ENCODE measurements at places on chromosomes 1 and 21.

DNA sequence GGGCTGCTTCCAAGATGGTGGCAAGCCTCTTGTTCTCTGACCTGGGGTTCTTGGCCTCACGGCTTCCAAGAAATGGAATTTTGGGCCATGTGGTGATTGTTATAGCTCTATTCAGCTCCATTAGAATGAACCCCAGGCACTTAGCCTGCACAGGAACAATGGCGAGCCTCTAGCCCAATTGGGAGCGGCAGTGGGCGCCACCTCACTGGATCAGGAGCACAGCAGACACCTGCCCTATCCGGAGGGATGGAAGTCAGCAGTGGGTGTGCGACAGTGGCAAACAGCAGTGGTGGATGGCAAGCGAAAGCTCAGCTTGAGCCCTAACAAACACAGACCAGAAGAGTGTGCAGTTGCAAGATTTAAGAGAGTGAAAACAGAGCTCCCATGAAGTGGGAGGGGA lies 230.9 kb downstream of the GPR52 start:
- DNase-seq: no peak

DNA sequence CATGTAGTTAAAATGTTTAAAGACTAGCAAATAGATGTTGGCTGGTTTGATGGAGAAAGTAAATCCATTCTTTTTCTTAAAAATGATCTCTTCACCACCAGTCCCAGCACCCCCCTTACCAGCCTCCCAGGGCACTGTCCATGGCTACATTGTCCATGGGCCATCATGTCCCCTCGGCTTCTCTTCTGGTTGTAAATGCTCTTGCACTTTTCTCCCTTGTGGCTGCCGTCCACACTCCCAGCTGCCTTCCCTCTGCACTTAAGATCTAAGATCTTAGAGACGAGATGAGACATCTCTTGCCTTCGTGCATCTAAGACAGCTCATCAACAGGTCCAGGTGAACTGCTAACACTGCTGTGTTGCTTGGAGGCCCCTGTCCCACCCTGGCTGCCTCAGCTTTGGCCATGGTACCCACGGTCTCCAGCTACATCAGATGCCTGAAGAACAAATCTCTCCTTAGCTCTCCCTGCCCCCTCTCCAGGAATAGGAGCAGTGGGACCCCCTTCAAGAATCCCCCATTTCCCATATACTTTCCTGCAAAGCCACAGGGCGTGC lies 11.1 kb downstream of the CAPN2 start:
- no peak for DNase-seq

- no peak for DNase-seq
These were observed 19.2 kb downstream of the S100A7 start for GRCh38 chr1:153441238-153441755.

GRCh38 chr1:30537279-30537678 lies 186.1 kb downstream of the MATN1 start:
- DNase-seq: no peak

DNA sequence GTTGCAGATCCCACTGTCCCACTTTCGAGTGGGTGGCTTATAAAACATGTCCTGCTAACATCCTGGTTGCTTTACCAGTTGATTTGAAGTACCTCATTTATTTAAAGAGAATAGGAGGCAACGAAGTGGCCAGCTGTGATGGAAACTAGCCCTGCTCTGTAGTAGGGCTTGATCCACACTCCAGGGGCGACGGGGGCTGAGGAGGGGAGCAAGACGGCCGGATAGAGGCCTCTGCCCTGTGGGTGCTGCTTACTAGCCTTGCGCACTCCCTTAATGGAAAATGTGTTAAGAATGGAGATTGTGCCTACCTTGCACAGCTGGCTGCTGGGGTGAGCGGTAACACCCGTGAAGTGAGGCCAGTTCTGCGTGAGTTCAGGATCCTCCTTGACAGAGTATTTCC lies 41.1 kb upstream of the PWP2 start:
- DNase-seq: no peak

GRCh38 chr1:203627398-203627797 lies 766 bp downstream of the ATP2B4 start:
- no peak for DNase-seq

- no peak for DNase-seq
These were observed 77.9 kb upstream of the MAN1A2 start for GRCh38 chr1:117289316-117289870.

- DNase-seq: no peak
These were observed 23.5 kb downstream of the PLA2G2D start for GRCh38 chr1:20095564-20096434.

DNA sequence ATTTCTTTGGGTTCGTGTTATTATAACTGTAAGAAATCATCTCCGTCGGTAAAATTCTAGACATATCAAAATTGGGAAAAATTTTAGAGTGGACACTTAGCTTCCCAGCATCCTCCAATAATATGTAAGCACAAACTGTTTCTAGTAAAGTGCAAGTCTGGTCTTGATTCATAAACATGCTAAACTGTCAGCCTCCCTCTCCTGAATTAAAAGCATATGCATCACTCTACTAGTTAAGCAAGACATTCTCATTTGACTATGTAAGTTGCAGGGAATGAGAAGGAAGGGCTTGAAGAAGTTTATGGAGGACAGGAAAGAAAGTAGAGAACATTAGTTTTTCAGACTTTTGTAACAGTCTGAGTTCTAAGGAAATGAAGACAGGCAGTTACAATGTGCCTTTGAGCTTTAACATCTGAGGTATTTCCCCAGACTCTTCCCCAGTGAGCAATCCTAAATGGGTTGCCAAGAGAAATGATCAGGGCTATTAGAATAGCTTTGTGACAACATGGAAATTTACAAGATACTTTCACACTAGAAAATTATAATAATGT lies 90.0 kb downstream of the TYW3 start:
- DNase-seq: no peak

DNA sequence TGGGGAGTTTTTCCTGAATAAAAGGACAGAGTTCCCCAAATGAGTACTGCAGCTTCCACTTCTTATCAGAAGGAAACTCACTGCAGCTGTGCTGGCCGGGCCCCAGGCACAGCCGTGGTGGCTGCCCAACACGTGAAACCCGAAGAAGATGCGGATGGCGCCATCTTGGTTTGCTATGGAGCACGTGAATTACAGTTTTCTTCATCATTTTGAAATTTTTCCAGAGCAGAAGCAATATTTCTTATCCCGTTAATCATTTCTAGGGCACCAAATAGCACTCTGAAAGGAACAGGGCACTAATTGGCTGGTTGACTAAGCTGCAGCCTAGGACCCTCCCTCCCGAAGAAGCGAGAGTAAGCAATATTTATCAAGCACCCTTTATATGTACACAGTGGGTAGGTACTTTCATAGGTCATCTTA lies 63.2 kb upstream of the EPS8L3 start:
- DNase-seq: no peak

DNA sequence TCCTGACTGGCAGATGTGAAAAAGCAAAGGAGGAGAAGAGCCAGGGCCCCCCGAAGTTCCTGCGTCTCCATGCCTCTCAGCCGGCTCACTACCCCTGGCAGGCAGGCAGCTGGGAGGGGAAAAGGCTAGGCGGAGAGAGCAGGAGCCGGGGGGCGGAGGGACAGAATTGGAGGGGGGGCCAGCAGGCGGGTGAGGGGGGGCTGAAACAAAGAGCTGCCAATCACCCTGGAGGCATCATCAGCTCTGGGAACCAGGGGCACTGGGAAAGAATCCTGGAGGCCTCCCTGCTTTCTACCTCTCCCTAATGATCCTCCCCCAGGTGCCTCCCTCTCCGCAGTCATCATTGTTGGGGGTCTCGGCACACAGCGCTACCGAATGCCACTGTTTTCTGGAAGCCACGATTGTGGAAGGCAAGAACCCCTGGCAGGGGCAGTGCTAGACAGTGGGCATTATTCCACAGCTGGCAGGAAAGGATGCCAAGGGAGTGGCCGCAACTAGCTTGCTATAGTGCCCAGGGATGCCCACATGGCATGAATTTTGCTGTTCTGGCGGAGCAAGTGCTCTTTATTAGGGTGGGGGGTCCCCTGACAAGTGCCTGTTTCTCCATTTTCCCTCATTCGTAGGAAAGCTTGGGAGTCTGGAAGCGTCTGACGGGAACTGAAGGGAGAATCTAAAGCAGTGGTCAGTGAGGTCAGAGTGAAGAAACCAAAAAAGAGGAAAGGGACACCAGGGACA lies at the start of gene THBS3:
Gene THBS3 (minus strand): TSS at position 92 of the 735 bp plus-strand sequence. CDS start 21 bp downstream, at position 71.
- DNase-seq: no peak

- DNase-seq: no peak
These were observed 68.0 kb downstream of the SMYD2 start for GRCh38 chr1:214349008-214349407.

DNA sequence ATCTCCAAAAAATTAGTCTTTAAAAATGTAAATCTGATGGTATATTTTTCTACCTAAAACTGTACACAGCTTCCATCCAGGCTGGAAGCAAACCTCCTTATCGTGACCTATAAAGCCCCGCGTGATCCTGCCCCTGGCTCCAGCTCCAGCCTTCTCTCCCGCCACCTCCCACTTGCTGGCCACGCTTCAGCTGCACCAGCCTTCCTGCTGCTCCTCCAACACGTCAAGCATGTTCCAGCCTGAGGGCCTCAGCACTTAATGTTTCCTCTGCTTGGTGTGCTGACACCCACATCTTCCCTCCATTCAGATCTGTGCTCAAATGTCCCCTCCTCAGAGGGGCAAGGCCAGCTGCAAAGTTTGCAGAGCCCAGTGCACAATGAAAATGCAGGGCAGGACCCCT lies 123.5 kb upstream of the MAGI3 start:
- DNase-seq: no peak

GRCh38 chr1:14570514-14570913 lies 28.0 kb upstream of the KAZN start:
- no peak for DNase-seq

DNA sequence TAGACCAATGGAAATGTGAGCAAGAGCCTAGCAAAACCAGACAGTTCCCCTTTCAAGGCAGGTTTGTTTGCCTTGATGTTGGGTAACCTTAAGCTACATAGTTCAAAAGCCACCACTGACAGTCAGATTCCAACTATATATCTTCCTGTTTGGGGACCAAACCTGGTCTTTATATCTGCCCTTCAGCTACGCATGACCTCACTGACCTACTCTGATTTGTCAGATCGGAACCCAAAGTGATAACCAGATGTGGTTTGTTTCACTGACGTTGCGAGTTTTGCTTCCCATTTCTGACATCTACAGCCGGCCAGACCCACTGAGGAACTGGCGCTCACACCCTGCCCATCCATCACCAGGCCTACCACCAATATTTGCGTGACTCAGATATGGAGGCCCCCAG lies 361.1 kb upstream of the CHRM3 start:
- DNase-seq: no peak

DNA sequence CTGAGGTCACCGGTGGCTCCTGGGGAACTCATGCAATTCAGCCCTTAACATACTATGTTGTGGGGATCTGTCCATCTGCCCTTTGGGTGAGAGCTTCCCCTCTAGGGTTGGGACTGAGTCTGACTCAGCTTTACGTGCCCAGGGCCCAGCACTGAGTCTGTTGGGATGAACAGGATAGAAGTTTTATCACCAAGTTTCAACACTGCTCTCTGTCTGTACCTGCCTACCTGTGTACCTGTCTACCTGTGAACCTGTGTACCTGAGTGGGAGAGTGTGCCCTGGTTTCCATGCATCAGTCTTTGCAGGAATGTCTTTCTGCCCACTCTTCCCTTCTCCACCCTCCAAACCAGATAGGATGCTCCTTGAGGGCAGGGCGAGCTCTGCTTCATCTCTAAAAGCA lies 90.6 kb upstream of the POU3F1 start:
- no peak for DNase-seq

- no peak for DNase-seq
These were observed 568.5 kb upstream of the B3GALT2 start for GRCh38 chr1:193754732-193755427.

GRCh38 chr1:243963571-243963970 lies 87.5 kb upstream of the ZBTB18 start:
- no peak for DNase-seq

DNA sequence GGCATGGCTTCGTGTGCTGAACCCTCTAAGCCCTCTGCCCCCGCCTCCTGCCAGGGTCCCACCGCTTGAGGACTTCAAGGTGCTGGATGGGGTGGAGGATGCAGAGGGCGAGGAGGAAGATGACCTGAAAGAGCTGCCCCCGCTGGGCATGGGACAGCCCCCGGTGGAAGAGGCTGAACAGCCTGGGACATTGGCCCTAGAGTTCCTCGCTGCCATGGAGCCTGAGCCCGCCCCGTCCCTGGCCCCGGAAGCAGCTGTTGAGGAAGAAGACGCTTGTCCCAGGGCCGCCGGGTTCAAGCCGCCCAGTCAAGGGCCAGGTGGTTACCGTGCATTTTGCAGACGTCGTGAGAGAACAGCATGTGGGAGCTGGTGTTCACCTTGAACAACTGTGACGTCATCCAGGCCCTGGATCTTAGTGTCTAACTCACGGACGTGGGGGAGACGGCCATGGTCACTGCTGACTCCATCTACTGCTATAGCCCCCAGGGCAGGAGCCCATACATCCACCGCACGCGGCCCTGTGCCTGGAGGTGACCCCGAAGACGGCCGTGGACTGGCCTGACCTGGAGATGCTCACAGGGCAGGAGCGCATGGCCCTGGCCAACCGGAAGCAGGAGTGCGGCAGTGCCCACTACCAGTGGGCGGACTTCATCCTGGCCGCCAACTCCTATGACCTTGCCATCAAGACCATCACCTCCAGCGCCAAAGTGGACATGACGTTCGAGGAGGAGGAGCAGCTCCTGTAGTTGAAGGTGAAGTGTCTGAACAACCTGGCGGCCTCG lies 90.1 kb downstream of the PPP1R12B start:
- no peak for DNase-seq

DNA sequence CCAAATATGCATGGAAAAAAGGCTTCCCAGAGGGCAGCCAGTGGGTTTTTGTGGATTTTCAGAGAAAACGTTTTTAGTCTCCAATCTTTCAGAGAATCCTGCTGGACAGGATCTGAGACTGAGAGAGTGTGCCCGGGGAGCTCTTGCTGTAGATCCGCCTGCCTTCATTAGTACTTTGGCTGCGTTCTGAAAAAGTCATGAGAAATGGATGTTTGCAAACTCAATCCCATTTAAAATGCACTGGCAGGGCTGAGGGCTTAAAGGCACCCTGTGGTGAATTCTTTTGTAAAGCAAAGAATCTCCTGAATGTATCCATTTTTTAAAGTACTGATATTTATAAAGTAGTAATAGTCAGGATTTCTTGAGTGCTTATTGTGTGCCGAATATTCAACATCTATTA lies 22.2 kb downstream of the FOXD2 start:
- no peak for DNase-seq

DNA sequence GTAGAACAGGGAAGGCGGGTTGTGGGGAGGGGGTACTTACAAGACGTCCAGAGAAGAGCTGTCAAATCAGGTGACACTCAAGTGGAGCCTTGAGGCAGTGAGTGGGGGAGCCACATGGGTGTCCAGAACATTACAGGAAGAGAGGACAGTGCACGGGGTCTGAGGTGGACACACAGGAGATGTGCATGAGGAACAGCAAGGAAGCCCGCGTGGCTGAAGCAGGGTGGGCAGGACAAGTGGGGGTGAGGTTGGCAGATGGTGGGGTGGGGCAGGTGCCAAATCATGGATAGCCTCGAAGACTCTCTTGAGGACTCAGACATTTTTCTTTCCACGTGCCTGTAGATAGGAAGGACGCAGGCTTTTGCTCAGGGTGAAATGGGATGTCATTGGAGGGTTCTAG lies 921 bp downstream of the SMPDL3B start:
- no peak for DNase-seq

- no peak for DNase-seq
These were observed 5.0 kb downstream of the TAF5L start for GRCh38 chr1:229620876-229621275.
